ENCODE measurements at places on chromosomes 13 and 19.

DNA sequence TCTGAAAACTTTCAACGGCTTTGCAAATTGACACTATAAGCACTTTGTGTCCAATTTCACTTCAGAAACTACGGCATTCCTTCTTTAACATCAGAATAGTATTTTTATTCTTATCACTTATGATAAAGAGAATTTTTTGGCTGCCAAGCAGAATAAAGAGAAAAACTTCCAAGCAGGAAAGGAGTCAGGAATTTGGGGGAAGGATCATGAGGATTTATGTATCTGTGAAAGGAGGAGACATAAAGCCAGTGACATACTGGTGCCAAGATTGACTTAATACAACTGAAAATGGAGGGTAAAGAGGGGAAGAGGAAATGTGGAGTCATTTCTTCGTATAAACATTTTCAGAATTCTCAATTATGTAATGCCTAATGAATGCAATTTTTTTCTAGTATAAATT is 94.7 kb downstream of the RBM26 start:
- DNase-seq, result no peak

DNA sequence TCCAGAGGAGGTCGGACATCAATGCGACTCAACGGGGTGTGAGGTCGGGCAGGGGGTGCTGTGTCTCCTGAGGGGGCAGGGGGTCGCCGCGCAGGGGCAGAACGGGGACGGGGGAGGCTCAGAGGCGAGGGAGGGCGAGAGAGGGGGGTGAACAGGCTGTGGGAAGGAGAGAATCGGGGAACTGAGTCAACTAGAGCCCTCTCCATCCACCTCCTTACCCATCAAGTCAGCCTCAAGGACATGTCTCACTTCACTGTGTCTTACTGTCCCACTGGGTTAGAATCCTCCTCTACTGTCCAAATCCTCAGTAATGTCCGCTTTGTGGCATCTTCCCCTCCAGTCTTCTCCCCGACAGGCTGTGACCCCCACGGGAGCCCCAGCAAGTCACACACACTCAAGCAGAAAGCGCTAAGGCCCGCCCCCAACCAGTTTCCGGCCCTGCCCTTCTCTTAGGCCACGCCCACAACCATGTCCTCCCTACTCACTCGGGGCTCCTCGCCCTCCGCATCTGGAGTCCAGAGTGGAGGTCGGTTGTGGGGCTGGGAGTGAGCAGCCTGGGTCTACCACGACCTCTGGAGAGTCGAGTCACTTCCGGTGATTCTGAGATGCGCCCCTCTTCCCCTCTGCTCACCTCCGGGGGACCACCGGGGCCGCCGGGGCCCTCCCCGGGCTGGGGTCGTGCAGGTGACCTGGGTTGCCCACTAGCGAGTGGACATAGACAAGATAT is 9.3 kb downstream of the PLEKHA4 start:
- DNase-seq, result peak; percentile 70

GRCh38 chr19:30168760-30169159 is 203.4 kb upstream of the ZNF536 start:
- DNase-seq, result no peak

DNA sequence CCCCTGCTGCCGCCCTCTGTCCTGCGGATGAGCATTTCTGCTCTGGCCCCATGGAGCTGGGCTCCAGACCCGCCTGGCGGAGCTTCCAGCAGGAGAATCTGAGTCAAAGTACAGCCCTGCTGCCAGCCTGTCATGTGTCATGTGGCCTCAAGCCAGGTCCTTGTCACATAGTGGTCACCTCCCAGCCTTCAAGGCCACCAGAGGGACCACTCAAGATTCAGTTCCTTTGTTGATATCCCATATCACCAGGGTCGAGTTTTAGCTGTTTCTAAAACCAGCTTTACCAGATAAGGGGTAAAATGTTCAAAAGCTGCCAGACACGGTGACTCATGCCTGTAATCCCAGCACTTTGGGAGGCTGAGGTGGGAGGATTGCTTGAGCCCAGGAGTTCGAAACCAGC is 13.4 kb downstream of the THOP1 start:
- DNase-seq, result no peak

DNA sequence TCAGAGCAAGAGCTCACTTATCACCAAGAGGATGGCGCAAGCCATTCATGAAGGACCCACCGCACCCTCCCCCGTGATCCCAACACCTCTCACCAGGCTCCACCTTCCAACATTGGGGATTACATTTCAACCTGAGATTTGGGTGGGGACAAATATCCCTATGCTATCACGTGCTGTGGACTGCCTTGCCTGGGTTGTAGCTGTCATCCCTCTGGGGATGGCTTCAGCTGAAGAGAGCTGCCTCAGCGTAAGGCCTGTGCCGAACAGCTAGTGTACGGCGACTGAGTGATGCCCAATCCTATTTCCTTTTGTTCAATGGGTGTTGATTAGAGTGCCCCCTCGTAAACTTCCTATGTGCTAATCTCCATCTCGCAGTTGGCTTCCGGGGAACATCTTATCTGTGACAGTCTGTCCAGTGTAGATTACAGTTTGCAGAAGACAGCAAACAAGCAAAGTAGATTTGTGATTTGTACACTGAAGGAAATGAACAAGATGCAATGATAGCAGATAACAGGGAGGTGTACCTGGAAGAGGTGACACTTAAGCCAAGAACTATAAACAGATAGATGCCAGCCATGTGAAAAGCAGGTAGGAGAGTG is 11.8 kb upstream of the RCBTB1 start:
- DNase-seq, result no peak

GRCh38 chr19:11041966-11042627 is 47.2 kb upstream of the LDLR start:
- DNase-seq, result no peak

- no peak for DNase-seq
Observed at GRCh38 chr13:35797991-35798390, 321.5 kb upstream of the MAB21L1 start.

GRCh38 chr19:44755219-44755618 is 6.7 kb downstream of the BCL3 start:
- no peak for DNase-seq

- DNase-seq, result no peak
Observed at GRCh38 chr19:5664515-5664914, 15.8 kb downstream of the MICOS13 start.

GRCh38 chr19:9054765-9055164 is 32.1 kb upstream of the OR1M1 start:
- no peak for DNase-seq

DNA sequence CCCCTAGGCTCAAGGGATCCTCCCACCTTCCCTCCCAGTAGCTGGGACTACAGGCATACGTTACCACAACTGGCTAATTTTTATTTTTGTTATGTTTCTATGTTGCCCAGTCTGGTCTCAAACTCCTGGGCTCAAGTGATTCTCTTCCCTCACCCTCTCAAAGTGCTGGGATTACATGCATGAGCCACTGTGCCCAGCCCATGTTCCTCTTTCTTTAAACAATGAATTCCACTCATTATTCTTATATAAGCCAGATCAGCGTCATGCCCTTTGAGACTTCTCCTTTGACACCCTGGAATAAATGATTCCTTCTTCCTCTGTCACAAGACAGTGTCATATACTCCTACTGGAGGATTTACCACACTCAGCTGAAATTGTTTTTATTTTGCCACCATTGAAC is 519.9 kb upstream of the SPRY2 start:
- no peak for DNase-seq

DNA sequence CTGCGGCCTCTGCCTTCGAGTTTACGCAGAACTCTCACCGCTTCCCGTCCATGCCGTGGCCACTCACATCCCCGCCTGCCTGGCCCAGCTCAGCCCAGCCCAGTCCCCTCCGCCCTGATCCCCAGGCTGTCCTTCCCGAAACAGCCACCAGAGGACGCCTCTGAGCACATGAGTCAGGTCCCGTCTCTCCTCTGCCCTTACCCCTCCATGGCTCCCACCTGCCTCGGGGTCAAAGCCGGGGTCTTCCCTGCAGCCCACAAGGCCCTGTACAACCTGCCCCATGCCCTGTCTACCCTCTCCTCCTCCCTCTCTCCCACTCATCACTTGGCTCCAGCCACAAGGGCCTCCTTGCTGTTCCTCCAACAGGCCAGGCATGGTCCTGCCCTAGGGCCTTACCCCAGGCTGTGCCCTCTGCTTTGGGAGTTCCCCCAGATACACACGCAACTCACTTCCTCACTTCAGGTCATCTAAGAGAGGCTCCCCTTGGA is 8.1 kb upstream of the SEMA6B start:
- peak; percentile 36 for DNase-seq

DNA sequence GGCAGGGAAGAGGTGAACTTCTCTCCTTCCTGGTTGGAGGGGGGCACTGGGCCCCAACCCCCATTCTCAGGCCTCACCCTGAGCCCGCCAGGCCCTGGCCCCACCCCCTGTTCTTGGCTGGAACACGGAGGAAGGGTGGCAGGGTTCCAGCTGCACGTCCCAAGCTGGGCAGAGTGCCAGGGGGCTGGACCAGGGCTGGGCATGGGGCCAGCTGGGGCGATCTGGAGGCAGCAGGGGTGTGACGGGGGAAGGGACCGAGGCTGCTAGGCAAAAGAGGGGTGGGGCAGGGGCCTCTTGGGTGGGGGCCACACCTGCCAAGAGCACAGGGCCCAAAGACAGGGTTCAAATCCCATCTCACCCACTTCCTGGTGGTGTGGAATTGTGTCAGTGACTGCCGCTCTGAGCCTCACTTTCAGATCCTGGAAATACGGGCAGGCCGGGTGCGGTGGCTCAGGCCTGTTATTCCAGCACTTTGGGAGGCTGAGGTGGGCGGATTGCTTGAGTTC is 2.2 kb downstream of the HIF3A start:
- DNase-seq, result no peak

- DNase-seq, result no peak
Observed at GRCh38 chr13:111895896-111896821, 170.8 kb upstream of the SOX1 start.

GRCh38 chr19:18489627-18490184 is 32.2 kb downstream of the ELL start:
- DNase-seq, result no peak

DNA sequence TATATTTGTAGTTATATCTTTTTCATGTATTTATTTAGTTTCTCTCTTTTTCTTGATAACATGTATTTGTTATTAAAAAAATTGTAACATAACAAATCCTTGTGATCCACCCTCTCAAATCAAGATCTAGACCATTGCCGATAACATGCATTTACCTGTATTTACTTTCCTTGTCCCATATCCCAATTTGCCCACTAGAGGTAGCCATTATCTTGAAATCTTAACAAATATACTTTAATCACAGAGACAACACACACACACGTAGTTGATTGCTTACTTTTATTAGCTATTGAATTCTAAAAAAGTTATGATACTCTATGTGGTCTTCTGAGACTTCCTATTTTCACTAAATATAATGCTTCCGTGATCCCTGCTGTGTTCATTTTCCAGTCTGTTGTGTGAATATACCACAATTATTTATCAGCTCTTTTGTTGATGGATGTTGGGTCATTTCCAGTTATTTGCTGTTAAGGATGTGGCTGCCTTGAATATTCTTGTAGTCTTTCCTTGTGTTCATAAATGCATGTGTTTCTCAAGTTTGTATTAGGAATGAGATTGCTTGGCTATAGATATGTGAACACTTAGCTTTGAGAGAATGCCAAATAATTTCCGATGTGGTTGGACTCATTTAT is 31.3 kb upstream of the ZMYM2 start:
- no peak for DNase-seq

GRCh38 chr19:50723069-50723468 is at the start of gene CLEC11A:
Gene CLEC11A, plus strand, starts transcription at chr19:50723364. Its CDS starts 162 bp downstream, at chr19:50723526.
- no peak for DNase-seq

GRCh38 chr13:80901111-80901510 is 560.2 kb upstream of the SPRY2 start:
- no peak for DNase-seq

DNA sequence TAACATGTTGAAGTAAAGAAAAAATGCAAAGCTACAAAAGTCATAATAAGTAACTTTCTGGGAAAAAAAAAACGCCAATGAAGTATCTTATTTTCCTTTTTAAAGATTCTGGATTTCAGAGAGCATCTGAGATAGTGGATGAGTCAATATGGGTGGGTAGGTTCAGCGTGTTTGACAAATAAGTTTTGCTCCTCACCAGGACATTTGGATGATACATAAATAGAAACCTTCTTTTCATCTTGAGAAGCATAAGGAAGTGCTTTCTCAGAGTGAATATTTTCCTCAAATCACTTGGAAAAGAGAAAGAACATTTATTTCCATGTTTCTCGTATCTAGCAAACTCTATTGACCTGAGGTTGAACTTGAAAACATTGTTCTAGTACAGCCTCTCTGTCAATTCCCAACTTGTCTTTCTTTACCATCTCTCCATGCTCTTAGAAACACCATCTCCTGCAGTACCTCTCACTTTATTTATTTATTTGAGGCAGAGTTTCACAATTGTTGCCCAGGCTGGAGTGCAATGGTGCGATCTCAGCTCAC is 463.2 kb downstream of the KLF5 start:
- DNase-seq, result no peak

DNA sequence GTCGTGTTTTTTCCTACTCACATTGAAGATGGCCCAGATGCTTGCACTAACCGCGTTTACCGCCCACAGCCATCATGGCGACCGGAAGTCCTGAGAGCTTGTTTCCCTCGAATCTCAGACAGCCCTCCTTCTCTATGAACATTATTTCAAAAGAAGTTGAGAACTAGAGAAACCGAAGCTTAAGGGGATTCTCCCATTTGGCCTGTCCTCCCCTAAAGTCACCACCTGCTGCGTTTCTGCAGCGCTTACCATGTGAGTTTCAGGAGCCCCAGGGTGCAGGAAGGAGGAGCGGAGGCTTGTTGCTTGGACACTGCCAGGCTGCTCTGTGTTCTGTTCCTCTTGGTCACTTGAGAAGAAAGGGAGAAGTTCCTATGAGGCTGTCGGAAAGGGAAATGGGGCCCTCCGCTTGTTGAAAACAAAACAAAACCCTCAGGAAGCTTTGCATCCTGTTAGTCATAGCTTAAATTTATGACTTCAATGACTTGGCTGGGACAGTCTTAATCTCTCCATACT is 6.2 kb downstream of the CARD8 start:
- peak; percentile 52 for DNase-seq

DNA sequence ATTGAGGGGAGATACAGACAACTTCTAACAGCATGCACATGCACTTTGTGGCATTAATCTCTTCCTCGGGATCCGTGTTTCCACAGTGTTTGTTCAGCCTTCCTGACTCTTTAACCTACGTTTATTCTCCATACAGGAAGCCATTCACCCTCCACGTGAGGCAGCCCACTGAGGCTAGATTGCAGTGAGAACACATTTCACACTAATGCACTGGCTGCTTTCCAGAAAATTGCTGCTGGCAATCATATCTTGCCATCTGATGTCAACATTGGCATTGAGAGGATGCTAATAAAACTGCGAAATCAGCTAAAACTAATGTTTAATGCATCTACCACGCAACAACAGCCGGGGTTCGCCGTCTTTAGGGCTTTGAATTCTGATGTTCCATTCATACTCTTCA is 30.0 kb downstream of the DCLK1 start:
- DNase-seq, result no peak

DNA sequence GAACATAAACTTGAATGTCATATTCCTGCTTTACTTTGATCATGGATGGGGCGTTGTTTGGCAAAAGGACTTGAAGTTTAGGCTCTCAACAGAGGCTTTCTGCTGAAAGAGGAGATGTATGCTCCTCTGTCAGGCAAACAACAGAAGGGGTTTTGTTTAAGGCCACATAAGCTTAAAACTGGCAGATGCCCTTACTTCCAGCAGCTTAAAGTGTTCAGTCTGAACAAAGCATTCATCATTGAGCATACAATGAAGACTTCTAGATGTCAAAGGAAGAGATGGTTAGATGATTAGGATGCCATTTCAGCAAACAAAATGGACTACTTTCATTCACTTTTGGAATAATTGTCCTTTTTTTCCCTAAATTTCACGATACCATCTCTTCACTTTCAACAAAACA is 484.5 kb downstream of the SLITRK6 start:
- no peak for DNase-seq

GRCh38 chr19:34662919-34663318 is 14.0 kb downstream of the SCGB2B2 start:
- DNase-seq, result peak; percentile 12

GRCh38 chr19:13095393-13095784 is 7.3 kb downstream of the LYL1 start:
- DNase-seq, result no peak

Measured in activated CD4-positive, alpha-beta T cell treated with anti-CD3 and anti-CD28 coated beads, Interleukin-2, amount 50 U/mL, for 24 hours (primary cell).